Stimulated activated CD8-positive, alpha-beta memory T cell treated with anti-CD3 and anti-CD28 coated beads, Interleukin-4, amount 100 ng/mL, for 24 hours (primary cell): ENCODE measurements at places on chromosomes 3 and 15.

DNA sequence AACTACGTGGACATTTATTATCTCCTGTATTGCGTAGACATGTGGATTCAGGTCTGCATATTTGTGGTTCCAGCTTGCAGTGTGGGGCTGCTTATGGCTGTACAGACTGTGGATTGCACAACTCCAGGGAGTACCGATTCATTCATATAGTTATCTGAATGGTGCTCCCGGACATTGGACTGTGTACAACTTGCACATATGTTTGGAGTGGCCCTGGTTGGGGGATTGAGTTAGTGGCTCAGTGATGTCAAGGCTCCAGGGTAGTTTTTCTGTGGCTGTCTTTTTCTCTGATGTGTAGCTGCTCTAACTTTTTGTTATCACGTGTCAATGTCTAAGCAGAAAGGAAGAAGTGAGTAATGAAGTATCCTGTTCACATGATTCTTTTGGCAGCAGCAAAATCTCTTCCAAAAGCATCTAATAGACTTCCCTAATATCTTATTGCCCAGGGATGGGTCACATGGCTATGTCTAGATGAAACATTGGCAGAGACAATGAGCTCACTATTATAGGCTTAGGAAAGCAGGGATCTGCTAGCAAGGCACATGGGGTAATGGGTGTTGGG, 15.8 kb downstream of the ST3GAL6 start:
- no peak for DNase-seq

DNA sequence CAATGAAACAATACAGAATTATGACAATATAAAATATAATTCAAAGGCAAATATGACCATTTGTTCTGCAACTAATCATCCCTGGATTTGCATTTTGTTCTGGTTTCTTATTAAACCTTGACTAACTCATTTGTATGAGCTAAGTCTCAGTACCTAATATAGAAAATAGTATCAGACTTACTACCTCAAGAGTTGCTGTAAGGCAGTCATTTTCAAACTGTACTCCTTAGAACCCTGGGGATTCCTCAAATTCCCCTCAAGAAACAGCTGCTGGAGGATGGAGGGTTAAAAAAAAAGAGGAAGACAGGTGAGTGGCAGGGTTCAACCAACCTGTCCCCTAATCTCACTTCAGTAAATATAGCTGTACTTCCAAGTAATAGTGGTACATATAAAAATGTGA, 11.1 kb downstream of the ZBTB11 start:
- no peak for DNase-seq

GRCh38 chr3:56928379-56929068, 126.8 kb upstream of the ARHGEF3 start:
- DNase-seq = no peak

DNA sequence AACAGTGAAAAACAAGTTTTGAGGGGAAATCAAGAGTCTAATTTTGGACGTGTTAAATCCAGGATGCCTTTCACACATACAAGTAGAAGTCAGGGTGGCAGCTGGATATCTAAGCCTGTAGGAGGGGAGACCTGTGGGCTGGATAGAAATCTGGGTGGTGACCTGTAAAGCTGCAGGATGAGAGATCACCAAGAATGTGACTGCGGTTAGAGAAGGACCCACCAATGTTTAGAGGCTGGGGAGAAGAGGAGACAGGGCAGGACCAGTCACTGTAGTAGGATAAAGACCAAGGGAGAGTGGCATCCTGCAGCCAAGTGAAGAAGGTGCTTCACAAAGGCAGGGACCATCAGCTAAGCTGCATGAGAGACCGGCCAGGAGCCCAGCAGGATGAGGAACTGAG, 36.2 kb downstream of the MRAS start:
- no peak for DNase-seq

- DNase-seq = no peak
These were observed 234.0 kb downstream of the KLF13 start for GRCh38 chr15:31560643-31561042.
